Panc1 (cell line): ENCODE measurements at places on chromosomes 12 and 14.

DNA sequence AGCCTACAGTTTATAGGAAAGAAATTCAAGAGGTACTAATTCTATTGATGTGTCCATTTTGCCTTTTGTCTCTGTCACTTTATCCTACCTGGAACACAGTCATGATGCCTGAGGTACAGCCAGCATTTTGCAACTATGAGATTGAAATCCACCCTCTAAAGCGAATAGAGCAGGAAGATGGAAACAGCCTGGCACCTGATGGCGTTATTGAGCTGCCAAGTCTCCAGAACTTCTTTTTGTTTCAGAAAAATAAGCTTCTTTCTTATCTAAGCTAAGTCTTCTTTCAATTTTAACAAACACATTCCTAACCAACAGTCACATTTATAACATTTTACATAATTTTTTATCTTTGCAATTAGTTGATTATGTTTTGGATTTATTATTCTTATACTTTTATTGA lies 182.1 kb downstream of the PAWR start:
- no peak for DNase-seq

- no peak for DNase-seq
Observed at GRCh38 chr14:48373981-48374380, 698.6 kb upstream of the MDGA2 start.

DNA sequence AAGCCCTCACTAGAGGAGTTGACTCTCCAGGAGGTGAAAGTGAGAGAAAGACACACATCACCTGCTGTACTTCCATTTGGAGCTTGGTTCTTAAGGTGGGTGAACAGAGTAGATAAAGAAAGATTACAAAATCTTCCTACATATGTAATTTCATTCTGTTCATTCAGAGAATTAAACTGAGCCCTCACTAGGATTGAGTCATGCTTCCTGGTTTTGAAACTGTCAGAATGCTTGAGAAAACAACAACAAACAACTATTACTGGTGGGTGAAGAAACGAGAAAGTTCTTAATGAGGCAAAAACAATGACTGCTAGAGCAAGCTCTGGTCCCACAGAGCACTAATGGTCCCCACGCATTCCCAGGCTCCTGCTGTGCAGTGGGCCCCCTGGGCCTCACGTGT lies 841.7 kb downstream of the VRK1 start:
- no peak for DNase-seq

DNA sequence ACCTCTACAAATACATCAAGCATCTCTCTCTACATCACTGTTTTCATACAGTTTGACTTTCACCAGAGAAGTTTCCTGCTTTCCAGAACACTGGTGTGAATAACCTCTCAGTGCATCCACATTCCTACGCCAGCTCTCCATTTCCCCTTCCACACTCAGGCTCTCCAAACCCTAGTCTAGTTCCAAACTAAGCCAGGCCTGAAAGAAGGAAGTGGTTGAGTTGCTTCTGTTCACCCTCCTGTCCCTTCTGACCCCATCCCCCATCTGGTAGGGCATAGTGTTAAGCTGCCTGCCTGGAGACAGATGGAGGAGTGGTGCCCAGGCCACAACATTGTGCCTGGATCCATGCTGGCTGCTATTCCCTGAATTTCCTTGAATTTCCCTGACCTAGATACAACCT lies 132.4 kb downstream of the GPR65 start:
- DNase-seq: no peak

- no peak for DNase-seq
Observed at GRCh38 chr14:68365228-68365627, 427.6 kb downstream of the ZFP36L1 start.

DNA sequence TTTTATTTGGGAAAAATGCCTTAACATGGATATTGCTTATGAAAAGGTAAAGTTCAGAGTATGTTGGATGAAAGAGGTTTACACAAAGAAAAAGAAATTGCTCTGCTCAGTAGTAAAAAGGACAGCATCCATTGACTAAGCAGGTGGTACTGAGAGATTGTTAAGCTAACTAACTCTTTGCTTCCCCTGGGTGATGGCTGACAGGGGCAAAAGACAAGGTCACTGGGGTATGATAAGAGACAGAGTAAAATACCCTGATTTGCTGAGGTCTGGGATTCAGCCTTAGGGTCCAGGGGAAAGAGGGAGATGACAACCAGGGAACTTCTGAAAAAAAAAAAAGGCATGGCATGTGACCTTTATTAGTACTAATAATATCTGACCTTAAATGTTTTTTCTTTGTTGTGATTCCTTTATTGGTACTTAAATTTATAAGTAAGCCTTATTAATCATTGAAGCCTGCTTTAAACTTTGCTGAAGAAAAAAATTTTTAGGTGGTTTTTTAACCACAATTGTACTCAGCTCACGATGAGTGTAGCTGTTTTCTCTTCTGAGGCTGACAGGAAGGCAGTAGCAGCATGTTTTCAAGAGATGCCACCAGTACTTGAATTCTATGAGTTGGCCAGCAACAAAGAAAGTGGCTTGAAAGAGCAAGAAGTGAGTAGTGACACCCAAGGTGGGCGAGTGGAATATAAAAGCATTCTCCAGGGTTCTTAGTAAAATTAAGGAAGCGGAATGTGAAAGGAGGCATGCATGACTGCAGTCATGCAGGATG lies 43.7 kb upstream of the KITLG start:
- DNase-seq: no peak

GRCh38 chr12:70197345-70197744 lies 45.9 kb upstream of the CNOT2 start:
- DNase-seq: no peak

- DNase-seq: peak; percentile 48
Observed at GRCh38 chr12:68310370-68310769, 21.8 kb downstream of the MDM1 start.

DNA sequence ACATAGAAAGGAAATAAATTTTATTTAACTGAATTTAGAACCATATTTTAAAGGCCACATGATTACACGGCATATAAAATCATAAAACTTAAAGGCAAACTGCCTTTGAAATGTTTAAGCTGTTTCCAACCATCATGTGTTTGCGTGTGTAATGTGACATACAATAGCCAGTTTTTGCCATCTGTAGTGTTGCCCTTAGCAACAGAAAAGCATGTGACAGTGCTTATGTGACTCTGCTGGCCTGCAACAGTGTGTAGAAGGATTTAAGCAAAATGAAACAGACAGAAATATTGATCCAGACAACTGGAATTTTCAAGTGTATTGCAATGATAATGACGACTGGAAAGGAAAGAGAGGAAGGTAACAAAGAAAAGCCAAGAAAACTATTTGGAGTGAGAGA lies 49.5 kb downstream of the TSPAN19 start:
- DNase-seq: no peak

- DNase-seq: no peak
Observed at GRCh38 chr12:12600659-12601058, 11.0 kb upstream of the CREBL2 start.

GRCh38 chr14:94921882-94922585 lies 152.1 kb upstream of the GSC start:
- DNase-seq: no peak
